ENCODE measurements at places on chromosomes 2 and 18. TPM values are rescaled to one million over a fixed set of nuclear protein-coding genes. Genes with fewer than 3 reads are reported as not detected.

GRCh38 chr18:73099759-73100158, 232.0 kb upstream of the NETO1 start:
- DNase-seq = no peak

DNA sequence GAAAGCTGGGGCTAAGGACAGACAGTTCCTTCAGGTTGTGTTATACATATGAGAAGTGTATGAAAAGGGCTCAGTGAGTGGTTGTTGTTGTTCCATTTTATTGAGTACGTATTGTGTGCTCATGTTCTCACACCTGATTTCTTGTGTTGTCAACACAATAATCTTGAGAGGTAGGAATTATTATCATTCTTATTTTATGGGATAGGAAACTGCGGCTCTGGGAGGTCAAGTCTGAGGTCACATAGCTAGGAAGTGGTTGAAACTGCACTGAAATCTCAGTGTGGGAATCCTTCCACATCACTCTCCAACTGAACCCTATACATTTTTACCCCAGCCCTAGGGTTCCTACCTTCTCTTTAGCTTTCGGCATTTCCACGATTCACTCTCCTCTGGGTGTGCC, 124.2 kb upstream of the CXCR4 start:
- no peak for DNase-seq

DNA sequence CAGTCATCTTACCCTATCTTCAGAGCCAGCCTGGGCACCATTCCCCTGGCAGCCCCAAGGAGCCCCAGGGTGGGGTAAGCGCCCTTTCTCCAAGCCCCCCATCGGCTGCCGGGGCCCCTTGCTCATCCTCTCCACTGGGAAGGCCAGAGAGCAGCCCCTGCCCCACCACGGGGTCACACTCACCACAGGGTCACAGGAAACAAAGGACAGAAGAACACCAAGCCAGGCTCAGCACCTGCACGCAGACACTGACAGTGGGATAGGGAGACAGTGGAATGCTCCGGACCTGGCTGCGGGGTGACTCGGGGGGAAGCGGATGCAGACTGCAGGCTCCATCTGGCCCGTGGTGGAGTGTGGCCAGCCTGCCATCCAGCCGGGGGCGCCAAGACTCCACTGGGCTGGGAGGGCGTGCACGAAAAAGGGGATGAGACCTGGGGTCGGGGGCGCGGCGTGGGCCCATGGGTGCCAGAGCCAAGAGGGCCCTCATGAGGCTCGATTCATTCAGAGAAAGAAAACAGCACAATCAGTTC, 21.1 kb downstream of the HDAC4 start:
- no peak for DNase-seq

- DNase-seq = no peak
These were observed 696.1 kb downstream of the NRXN1 start for GRCh38 chr2:50335852-50336251.

GRCh38 chr2:100907832-100908231, 87.9 kb downstream of the NPAS2 start:
- DNase-seq = no peak

Gene PCARE
- total RNA-seq = not detected

Gene HOXD8
- total RNA-seq = not detected

DNA sequence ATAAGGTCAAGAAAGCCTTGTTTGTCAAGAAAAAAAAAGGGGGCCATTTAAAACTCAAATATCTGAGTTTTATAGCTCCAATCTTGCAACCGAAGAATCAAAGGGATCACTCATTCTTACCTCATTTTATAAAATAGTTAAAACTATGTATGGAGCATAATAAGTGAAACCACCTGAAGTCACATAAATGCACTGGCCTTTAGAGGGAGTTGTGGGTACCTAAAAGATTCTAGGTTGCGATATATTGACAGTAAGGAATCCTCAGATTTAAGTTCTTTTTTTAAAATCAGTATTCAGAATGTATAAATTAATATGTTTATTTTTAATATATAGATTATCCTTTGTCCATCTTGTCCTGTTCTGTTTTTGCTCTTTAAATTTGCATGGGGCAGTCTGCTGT, 3.4 kb downstream of the ARHGAP28 start:
- DNase-seq = no peak

All from right lobe of liver (tissue), 6 donors.